Liver (tissue), 10 donors: ENCODE measurements at places on chromosomes 7 and 10. TPM values are rescaled to one million over a fixed set of nuclear protein-coding genes. Genes with fewer than 3 reads are reported as not detected.

GRCh38 chr10:62759599-62760175 lies 44.8 kb upstream of the ADO start:
- no peak for DNase-seq

DNA sequence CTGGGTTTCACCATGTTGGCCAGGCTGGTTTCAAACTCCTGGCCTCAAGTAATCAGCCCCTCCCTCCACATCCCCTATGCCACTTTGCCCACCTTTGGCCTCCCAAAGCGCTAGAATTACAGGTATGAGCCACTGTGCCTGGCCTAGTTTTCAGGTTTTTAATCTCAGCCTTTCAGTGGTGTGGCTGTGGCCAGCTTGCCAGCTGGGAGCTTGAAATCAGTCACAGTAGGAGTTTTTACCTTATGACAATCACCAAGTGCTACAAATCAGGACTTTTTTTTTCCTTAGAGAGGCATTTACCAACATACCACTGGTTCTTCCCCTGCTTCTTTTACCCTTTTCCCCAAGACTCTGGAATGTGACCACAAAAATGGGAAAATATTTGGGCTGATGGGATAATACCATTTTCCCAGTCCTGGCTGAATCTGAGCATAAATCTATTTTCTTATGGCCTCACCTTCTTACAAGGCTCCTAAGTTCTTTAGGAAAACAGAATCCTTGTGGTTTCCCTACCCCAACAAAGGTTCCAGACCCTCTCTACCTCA lies 6.2 kb downstream of the STEAP4 start:
- no peak for DNase-seq

DNA sequence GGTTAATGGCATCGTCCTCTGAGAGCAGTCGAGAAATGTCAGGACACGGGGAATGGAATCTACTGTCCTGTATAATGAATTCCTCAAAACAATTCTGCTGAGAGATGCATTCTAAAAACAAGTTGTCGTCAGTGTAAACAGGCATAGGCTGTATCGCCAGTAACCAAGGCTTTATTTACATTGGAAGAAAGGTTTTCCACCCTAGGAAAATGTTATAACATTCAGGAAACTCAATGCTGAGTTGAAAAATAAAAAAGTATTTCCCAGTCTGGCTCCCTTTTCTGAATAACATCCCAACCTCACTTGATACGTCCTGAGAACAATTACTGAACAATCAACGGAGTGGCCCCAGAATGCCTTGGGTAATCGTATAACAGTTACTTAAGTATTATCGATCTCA lies 79.6 kb upstream of the UCN3 start:
- no peak for DNase-seq

DNA sequence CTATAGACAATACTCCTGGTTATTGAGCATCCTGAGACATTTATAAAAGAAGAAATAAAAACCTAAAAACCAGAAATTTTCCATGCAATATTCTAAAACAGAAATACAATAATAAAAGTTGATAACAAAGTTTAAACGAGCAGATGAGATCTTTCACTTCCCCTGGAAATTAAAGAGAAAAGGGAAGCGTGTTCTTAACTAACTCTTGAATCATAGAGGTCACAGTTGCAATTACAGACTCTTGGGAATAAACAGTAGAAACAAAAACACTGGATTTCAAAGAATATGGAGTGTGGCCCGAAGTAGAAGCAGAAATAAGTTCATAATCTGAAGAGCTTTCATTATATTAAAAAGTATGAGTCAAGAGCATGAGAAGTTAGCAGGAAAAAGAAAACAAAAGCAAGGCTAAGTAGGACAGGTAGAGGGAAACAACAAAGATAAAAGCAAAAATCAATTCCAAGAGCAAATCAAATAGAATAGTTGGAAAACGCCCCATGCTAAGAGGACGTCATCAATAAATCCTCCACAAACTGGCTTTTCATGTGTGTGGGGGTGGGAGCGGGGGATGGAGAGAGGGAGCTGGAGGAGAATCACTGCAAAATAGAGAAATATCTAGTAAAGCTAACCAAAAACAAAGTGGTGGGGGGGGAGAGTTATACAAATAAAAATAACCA lies 55.2 kb upstream of the C10orf71 start:
- DNase-seq = no peak

DNA sequence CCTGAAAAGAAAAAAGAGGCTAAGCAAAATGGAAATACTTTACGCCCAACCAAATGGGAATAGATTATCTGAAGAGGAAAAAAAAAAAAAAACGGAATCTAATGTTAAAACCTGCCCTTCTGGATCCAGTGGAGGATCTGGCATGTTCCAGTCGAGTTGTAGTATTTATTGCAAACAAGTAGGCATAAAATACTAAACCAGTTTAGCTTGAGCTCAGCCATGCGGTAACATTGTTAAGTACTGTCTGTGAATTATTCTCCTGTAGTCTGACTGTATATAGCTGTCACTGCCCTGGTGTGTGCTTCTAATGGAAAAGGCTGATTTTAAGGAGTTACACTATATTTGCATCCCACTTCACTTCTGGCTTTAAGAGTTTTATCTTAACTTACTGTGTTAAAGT lies 40.3 kb downstream of the CELF2 start:
- DNase-seq = no peak

DNA sequence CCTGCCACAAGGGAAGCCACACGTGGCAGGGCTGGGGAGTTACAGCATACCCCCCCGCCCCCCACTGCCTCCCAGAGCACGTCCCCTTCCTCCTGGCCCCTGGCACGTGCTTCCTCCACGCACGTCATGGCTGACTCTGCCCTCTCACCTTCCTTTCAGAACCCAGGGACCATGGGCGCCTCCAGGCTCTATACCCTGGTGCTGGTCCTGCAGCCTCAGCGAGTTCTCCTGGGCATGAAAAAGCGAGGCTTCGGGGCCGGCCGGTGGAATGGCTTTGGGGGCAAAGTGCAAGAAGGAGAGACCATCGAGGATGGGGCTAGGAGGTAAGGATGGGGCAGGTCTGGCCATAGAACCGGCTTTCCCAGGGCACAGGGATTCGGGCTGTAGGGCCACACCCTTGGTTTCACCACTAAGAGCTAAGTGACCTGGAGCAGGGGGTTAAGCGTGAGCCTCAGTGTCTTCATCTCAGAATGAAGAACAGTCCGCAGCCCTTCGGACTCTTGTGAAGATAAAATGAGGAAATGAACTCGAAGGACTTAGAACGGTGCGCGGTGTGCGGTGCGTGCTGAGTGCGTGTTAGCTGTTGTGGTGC lies 2.5 kb downstream of the NUDT1 start:
- no peak for DNase-seq

DNA sequence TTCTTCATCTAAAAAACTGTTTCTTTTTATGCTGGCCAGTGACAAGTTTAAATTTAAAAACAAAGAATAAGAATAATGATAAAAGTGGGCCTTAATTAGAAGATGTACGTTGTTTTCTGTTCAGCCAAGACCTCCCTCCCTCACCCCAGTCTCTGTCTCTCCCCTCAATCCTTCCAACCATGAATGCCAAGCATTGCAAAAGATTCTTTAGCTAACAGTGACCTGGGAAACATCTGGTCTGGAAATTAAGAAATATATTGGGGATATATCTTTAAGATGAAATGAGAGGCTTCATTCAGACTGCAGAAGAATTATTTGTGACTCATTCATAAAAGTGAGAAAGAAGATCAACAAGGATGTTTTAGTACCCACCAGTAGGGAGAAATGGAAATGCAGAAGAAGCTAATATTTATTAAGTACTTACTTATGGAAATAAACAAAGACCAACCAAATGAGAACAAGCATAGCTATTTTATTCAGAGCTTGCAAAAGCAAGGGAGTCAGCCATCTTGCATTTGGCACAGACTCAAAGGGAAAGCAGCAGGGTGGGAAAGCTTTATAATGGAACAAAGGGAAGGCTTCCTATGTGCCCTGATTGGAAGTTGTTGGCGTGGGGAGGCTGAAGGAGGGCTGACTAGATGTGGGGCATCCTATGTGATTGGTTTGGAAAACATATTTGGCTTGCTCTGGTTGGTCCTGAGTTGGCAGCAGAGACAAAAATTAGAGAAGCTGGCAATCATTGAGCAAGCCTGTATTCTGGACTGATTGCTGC lies 595.4 kb upstream of the GHITM start:
- no peak for DNase-seq

GRCh38 chr7:16062269-16062668 lies 359.1 kb downstream of the CRPPA start:
- DNase-seq = no peak

- no peak for DNase-seq
Measured at GRCh38 chr7:157267956-157268355, 68.8 kb upstream of the DNAJB6 start.

ADRA2A gene
- 0.15 TPM for polyA plus RNA-seq

POT1 gene
- 4.9 TPM for polyA plus RNA-seq

TCAF2 gene
- 0.71 TPM for polyA plus RNA-seq
